ENCODE measurements at places on chromosomes 11 and 22. TPM values are rescaled to one million over a fixed set of nuclear protein-coding genes. Genes with fewer than 3 reads are reported as not detected.

WT1 gene
- total RNA-seq = 0.49 TPM

ROM1 gene
- 5.4 TPM for total RNA-seq

SLC6A5 gene
- not detected for total RNA-seq

LSP1 gene
- total RNA-seq = 47.4 TPM

EFCAB6 gene
- total RNA-seq = 8.8 TPM

ART5 gene
- not detected for total RNA-seq

ROBO3 gene
- total RNA-seq = 27.4 TPM

- no peak for DNase-seq
These were observed 103.8 kb upstream of the CHORDC1 start for GRCh38 chr11:90326647-90327046.

DNA sequence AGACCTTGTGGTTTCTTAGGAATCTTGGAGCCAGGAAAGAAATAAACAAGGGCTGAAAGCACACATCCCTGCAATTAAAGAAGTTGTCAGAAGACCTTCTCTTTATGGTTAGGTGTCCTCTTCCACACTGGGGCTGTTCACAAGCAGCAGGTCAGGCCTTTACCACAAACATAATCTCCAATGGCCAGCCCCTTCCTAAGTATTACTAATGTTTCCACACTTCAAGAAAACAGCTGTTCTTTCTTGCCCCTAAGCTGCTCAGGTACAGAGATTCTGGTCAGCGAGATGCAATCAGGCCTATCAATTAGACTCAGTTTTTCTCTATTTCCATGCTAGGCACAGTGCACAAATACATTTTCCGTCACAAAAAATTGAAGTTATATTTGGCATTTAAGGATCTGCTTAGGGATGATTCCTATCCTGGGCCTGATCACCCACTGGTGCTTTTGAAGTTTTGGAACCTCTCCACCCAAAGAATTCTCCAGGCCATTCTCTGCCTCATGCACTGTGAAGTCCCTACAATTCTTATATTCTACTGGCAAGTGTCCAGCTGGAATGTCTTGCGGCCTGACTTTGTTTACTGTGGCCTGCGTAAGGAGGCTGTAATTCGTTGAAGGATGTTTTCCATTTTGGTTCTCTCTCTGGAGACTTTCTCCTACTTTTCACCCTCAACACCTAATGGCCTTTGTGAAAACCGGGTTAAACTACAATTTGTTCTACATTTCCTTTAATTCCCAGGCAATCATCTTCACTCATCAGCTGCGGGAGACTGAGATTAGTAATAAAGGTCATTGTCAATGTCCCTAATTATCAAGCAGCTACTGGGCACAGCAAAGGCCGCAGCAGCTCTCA lies 5.1 kb downstream of the PRAME start:
- no peak for DNase-seq

DNA sequence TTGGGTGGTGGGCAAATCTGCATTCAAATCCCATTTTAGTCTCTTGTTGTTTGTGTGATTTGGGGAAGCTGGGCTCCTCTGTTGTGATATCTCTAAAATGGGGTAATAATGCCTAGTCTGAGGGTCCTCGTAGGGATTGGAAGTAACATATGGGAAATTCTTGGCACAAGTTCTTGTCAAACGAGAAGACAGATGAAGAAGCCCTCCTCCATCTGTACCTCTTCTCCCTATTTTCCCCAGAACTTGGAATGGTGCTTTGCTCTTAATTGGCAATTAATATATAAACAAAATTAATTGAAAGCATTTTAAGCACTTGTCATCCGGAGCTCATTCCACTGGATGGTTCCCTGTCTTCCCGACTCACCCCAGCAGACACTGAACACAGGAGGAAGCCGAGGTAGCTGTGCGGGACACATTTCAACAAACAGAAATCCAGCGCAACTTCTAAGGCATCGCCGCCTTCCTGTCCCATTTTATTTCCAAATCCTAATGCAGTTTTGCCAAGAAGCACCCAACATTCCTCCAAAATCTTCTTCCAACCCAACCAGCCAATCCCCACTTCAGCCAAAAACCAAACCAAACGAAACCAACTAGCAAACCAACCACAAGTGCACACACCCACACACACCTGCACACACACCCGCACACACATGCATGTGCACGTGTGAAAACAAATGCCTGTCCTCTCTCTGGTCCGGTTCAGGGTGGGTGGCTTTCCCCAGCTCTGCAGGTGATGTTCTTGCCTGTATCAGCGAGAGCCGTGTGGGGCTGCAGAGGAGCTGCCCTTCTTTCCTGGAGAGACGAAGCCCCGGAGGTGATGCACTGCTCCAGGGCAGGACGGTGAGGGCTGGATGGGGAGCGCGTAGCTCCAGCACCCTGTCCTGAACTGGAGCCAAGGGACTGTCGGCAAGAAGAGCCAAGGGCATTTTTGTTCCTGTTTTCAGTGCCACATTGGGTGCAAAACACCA lies 100.8 kb upstream of the B3GAT1 start:
- DNase-seq = no peak

- no peak for DNase-seq
These were observed 1333.3 kb downstream of the BRD1 start for GRCh38 chr22:48494256-48494967.

DNA sequence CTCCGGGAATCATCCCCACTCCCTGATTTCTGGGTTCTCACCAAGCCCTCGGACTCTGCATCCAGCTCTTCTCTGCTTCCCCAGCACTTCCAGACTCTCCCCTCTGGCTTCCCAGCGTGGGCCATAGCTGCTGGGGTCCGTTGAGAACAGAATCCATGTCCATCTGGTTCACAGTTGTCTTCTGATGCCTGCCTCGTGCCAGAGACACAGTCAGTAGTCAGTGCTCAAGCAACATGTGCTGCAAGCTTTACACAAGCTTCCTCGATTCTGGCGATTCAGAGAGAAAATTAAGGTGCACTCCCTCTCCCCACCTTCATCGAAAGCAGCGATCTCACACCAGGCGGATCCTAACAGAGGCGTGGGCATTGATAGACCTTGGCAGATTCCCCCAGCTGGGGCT lies 495.5 kb downstream of the TBC1D22A start:
- no peak for DNase-seq

DNA sequence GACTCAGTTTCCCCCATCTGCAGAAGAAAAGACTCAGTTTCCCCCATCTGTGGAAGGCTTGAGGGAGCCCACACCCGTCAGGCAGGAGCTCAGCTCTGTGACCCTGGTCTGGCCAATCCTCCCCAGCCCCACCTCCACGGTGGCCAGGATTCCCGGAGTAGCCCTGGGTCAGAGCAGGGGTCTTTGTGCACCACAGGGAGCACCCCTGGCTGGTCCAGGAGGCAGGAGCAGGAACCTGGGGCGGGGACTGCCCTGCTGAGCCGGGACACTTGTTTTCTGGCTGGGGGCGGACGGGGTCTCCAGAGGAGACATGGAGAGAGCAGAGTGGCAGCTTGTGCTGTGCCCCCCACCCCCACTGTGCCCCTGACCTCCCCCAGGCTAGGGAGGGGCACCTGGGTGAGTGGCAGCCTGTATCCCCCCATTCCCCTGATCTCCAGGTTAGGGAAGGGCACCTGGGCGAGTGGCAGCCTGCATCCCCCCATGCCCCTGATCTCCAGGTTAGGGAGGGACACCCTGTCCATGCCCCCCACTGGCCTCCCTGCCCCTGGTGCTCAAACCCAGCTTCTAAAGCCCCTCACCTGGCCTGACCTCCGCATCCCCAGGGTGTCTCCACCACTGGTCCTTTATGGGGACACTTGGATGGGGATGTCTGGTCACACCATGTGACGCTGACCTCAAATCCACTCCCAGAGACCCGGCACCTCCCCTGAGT lies 18.8 kb downstream of the IL17REL start:
- DNase-seq = no peak

- no peak for DNase-seq
These were observed 16.2 kb downstream of the PIWIL3 start for GRCh38 chr22:24758164-24758799.

DNA sequence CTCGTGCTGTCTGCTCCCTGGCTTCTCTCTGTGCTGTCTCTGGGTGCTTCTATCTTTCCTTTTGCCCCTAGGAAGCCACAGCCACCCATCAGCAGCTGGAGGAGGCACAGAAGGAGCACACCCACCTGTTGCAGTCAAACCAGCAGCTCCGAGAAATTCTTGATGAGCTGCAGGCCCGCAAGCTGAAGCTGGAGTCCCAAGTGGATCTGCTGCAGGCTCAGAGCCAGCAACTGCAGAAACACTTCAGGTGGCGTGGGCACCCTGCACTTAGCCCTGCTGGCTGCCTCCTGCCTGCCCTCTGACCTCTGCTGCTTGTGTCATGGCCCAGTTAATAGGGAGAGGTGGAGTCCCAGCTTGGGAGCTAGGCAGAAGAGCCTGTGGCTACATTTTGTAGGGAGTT lies 67.8 kb downstream of the CEP164 start:
- no peak for DNase-seq

- no peak for DNase-seq
These were observed 45.3 kb upstream of the POGLUT3 start for GRCh38 chr11:108543316-108543964.
